ENCODE measurements at places on chromosomes 1 and 21.

- DNase-seq = no peak
These were observed 1817.1 kb downstream of the BRINP3 start for GRCh38 chr1:188660572-188660971.

- DNase-seq = no peak
These were observed 16.8 kb upstream of the HHAT start for GRCh38 chr1:210311726-210312493.

DNA sequence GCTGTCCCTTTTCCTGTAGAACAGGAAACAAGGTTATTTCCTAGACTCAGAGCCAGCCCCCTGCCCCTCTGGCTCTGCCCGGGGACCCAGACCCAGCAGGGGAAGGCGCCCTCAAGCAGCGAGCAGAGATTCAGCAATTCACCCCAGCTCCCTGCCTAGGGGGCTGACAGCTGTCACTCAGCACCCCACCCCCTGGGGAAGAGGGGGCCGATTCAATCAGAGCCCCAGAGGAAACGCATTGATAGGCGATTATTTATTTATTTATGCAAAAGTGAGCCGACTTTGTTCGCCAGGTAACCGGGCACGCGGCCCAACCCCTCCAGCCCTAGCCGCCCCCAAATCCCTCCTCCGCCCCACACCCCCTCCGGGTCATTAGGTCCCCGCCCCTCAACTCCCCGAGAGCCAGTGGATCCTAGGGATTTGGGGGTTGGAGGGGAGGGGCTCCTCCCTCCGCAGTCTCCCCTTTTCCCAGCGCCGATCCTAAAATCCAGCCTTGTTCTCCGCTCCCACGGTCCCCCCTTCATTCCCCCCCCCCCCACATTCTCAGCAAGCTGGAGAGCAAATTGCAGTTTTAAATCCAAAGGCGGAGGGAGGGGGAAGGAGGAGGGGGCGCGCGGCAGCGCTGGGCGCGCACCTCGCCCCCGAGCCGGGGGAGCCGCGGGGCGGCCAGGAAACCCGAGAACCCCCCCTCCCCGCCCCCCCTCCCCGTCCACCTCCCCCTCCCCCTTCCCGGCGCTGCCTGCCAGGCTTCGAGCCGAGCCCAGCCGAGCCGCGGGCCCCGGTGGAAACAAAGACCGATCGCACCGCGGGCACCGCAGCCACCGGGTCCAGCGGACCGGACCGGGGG lies 1.3 kb downstream of the AHDC1 start:
- no peak for DNase-seq

DNA sequence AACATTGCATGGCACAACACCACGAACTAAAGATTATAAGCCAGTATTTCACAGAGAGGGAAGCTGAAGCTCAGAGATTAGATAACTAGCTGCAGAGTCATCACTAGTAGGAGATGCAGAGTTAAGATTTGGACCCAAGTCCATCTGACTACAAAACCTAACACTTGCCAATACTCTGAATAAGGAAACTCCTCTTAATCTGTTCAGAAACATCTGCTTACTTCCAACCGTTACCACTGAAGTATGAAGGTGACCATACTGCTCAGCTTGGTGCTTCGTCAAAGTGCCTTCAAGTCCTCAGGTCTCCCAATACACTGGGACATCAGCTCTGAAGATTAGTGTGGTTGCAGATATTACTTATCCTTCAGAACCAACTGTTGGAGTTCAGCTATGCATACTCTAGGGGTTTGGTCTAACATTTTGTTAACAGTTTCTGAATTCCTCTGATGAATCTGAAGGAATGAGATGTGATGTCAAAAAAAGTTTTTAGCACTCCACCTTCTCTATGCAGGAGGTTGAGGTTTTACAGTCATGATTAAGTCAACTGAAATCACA lies 179.6 kb downstream of the TPR start:
- no peak for DNase-seq

GRCh38 chr1:205665201-205666045 lies 14.9 kb downstream of the SLC45A3 start:
- no peak for DNase-seq

GRCh38 chr21:38721055-38721454 lies 84.7 kb upstream of the ETS2 start:
- no peak for DNase-seq

- DNase-seq = no peak
These were observed 25.4 kb downstream of the PIK3CD start for GRCh38 chr1:9676815-9677393.

DNA sequence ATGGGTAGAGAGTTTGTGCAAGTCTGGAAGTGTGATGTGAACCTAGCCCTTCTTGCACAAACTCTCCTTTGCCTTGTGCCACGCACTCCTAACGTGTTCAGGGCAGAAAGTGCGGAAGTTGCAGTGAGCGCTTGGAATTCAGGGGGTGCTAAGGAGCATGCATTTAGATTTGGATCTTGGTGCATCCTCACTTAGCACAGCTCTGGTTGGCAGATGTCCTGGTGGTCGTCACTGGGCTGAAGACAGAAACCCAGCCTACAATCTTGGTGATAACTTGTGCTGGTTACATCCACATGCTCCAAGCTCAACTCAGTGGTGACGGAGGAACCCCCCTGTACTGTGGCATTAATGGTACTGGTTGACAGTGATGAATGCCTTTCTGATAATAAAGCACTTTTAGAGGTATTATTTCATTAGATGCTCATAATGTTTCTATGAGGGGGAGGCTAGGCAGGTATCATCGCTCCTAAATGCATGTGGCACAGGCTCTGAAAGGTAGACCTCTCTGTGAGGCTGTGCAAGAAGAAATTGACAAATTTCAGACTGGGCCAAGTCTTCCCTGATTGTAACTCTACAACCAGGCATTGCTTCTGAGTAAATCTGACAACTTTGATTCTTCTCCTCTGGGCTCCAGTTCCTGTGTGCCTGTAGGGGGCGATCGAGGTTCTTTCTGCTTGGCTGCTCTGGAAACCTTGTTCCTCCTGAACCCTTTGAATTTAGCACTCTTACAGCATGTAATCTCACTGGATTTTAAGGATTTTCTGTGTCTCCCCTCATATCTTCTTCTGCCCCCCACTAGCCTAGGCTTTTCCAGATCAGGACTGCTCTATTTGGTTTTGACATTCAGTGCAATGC lies 40.6 kb downstream of the MAPKAPK2 start:
- DNase-seq = no peak

- no peak for DNase-seq
These were observed 124.3 kb upstream of the ESRRG start for GRCh38 chr1:216847397-216848036.

DNA sequence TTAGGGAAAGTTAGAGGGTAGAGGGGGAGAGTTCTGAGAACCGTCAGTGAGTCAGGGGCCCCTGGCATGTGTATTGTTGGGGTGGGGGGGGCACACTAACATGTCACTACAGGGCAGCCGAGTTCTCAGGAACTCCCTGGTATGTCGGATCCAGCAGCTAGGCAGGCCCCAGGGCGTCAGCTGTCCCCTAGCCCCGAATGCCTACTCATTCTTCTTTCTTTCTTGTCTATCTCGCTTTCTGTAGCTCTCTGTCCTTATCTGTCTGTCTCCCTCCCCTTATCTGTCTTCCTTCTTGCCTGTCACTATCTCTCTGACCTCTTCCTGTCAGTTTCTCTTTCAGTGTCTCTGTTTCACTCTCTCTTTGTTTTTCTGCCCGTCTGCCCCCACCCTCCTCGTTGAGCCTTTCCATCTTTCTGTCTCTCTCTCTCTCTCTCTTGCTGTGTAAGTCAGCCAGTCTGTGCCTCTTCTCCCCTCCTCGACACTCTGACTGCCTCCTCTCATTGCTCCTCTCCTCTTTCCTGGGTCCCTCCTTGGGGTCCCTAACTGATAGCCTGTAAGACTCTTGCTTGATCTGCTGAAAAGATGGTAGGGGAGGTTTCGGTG lies 2.4 kb downstream of the NTRK1 start:
- DNase-seq = no peak

DNA sequence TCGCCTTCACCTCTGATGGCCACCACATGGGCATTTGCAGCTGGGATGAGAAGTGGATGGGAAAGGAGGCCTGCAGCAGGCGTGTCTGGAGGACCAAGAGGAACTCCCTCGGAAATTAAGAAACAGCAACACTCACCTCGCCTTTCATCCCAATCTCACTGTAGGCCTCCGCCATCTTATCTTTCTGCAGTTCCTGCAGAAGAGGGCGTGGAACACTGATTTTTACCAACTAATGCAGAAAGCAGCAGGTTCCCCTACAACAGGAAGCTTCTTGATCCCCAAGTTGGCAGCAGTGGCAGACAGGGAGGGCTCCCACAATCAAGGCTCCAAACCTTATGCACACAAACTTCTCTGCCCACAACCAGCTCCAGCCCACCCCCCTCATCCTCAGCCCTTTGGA lies 84.4 kb downstream of the CD247 start:
- no peak for DNase-seq

GRCh38 chr1:39105841-39106765 lies 80.0 kb downstream of the NDUFS5 start:
- no peak for DNase-seq

DNA sequence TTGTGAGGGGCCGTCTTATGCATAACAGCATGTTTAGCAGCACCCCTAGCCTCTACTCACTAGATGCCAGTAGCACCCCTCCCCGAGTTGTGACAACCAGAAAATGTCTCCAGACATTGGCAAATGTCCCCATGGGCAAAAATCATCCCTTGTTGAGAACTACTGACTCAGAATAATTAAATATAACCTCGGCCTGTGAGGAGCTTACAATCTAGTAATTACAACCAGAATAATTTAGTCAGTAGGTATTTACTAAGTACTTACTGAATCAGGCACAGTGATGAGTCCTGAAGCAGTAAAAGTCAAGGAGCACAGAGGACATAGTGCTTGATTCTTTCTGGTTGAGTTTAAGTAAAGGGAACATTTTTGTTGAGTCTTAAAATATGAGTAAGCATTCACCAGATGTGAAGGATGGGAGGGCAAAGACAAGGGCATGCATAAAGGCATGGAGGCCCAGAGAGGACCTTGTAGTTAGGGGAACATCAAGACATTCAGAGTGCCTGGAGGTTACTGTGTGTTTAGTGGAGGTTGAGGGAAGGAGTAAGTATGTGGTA lies 44.1 kb upstream of the KCNQ4 start:
- DNase-seq = no peak

DNA sequence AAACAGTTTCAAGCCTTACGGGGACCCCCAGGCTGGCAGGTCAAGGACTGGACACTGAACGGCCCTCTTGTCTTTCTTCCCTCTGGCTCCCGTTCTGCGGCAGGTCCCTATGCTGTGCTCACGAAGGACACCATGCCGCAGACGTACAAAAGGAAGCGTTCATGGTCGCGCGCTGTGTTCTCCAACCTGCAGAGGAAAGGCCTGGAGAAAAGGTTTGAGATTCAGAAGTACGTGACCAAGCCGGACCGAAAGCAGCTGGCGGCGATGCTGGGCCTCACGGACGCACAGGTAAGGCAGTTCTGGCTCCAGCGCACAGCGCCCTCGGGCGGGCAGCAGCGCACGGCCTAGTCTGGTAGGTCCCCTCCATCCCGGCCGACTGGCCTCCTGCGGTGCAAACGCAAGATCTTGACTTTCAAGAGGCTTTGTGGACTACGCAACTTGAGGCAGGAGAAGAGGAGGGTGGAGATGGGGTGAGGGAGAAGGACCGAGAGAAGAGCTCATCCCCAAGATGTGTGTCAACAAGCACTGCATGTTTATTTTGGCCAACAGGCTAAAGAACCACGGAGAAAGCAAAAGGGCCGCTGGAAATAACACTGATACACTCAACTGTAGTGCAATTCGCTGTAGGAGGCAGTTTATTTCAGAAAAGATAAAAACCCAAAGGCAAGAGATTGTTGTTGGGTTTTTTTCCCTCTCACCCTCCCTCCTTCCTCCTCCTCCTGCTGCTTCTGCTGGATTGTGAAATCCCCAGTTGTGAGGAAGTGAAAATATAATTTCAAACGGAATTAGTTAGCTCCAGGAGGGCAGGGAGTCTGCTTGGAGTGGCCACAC lies 3.0 kb downstream of the HLX start:
- DNase-seq = no peak

DNA sequence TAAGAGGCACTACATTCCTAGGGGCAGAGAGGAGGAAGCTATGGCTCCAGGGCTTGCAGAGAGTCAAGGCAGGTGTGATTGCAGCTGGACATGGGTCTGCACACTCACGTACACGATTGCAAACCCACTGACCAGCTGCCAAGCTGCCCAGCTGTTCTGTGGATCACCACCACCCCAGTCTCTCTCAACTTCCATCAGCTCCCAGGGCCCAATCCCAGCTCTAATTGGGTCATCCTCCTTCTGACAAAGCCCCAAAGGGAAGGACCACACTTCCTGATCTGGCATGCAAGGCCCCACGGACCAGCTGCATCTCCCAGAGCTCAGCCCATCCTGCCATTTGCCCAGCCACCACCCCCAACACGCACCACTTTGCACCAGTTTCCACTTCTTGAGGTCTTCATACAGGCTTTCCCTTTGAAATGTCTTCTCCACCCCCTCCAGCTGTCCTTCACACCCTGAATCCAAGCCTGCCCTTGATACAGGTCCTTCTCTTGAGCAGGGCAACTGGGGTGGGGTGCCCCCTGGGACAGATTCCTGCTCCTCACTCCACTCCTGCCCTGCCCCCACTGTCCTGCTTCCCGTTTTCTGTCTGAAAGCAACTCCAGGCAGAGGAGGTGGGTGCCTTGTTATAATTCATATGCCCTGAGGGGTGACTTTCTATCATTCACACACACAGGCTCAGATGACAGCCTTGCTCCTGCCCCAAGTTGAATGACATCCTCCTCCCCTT lies 179.4 kb upstream of the EDN2 start:
- DNase-seq = no peak

GRCh38 chr21:24259241-24259640 lies 1348.0 kb downstream of the MRPL39 start:
- DNase-seq = no peak

DNA sequence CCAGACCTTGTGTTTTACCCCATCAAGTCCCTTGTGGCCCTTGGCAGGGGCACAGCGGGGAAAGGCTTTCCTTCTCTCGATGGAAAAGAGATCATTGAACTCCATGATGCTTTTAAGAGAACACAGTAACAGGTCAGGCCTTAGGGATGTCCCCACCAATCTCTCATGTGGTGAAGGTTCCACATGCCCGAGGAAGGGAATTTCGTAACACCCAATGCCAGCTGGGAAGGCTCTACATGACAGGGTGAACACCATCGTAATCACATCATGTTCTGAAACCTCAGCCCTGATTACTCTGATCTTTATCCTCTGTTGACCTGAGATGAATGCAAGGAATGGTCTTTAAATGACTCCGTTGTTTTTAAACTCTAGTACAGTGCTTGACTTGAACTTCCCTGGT lies 105.5 kb upstream of the SPAG17 start:
- no peak for DNase-seq

DNA sequence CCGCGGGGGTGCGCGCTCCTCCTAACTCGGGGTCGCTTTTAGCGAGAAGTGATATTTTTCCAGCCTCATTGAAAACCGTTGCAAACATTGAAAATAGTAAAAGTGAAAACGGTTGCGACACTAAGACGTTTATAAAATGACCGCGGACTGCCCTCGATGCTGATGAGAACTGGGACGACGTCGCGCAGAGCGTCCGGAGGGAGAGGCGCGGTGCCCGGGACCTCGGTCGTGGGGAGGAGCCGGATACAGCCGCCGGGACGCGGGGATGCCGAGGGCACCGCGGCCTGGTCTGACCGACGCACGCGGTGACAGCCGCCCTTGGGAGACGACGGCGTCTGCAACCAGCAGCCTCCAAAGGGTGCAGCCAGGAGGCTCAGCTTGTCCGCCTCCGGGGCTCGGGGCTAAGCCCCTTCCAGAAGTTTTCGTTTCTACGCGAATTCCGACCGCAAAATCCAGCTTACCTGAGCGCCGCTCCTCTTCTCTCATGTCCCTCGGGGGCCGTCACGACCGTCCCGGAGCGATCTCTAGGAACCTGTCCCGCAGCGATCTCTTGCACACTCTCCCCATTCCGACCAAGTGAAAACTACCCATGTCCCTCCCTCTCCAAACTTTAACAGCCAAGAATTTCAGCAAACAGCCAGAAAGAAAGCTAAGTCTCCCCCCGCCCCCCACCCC lies 144.4 kb upstream of the ETS2 start:
- no peak for DNase-seq
